Bone marrow (tissue), 2 donors: ENCODE measurements at places on chromosomes 5 and 9.

GRCh38 chr9:4796988-4797853 lies 4.5 kb downstream of the RCL1 start:
- no peak for DNase-seq

DNA sequence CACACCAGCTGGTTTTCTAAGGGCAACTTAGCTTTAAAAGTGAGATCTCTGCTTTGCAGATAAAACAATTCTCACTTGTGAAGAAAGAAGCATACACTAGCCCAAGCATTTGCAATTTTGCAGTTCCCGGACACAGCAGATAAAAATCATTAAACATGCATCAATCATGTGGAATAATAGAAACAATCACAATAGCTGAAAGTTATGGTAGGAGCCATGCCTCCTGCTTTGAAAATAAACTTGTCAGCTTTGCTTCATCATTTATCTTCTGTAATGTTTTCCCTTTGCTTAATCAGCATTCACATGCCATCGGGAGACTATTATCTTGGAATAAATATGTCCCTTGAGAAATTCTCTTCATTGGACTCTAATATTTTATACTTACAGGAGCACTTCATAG lies 60.3 kb upstream of the DAB2 start:
- no peak for DNase-seq

- DNase-seq: no peak
These were observed 29.0 kb downstream of the CXXC5 start for GRCh38 chr5:139676951-139677735.

DNA sequence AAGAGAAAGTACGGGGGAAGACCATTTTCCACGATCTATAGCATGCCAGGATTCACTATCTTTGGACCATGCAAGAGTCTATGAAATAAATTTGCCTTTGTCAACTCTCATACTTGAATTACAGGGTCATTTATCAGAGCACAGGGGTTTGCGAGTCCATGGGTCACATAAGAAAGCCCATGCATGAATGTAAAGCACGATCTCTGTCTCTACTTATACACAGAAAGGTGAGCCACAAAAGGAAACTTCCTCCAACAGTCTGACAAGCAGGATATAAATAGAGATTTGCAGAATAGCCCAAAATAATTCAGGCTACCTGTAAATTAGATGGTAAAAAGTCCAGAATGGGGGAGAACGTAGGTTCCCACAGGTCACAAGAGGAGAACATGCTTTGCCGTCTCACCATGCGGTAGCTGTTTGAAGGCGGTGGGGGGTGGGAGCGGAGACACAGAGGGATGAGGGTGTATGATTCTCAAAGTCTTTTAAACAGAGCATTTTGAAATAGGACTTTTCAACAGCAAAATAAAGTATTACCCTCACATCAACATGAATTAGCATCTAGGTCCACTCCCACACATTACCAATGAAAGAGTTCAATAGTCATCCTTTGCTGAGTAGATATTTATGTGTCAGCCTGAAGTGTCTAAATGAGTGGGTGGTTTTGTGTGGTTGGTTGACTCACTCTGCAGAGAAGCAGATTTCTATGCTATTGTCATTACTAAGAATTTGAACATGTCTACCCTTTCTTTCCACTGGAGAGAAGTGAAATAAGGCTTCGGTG lies 279.7 kb downstream of the EBF1 start:
- DNase-seq: no peak

DNA sequence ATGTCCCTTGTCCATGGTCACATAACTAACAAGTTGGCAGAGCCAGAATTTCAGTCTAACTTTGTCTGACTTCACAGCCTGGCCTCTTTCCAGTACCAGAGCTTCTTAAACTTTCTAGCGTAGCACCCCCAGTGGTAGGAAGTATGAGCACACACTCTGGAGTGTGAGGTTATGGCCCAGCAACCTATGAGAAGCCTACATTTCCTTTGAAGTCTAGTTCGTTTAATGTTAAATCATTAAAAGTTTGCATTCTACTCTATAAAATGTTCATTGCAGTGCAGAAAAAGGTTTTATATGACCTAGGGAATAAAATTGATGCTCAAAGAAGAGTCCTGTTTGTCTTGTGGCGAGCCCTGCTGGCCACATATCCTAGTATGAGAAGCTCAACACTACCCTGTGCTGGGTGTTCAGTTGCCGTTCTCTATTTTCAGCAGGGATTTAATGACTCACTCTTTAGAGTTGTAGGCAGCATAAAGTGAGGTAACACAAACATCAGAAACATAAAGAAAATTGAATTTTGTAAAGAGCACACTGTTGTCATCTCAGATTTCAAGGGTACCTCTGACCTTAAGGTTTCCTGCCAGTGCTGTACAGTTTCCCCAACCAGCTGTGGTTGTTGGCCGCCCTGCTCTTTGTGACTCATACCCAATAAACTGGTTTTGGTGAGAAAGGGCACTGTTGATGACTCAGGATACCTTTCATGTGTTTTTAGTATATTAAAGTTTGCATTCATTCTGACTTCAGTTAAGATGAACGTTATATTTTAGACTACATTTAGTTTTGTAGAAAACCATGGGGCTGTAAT lies 14.3 kb downstream of the MCCC2 start:
- no peak for DNase-seq

DNA sequence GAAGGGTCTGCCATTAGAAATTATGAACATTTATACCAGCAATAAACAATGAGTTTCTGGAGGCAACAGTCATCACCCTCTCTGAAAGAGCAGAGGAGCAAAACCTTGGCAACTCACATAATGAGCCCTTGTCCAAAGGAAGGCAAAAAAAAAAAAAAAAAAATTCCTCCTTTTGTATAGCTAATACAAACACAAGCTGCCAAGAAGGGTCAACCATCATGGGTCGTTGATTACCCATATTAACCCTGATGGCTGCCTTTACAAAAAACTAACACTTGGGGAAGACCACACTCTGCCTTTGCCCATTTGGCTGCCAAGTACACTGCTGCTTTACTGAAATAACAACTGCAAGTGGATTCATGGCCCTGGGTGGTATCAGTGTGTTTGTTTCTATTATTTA lies 272.7 kb downstream of the ADAMTSL1 start:
- DNase-seq: no peak

- no peak for DNase-seq
These were observed 29.0 kb downstream of the PSAT1 start for GRCh38 chr9:78325846-78326360.

DNA sequence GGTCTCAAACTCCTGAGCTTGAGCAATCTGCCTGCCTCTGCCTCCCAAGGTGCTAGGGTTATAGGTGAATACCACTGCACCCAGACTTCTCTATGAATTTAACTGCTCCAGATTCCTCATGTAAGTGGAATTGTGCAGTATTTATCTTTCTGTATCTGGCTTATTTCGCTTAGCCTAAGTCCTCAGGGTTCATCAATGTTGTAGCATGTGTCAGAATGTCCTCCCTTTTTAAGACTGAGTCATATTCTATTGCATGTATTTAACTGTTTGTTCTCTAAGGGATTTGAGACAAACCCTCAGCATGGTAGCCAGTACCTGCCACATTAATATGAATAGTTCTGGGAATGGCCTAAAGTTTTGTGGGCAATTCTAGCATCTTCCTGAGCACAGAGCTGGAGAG lies 53.9 kb upstream of the TUT7 start:
- no peak for DNase-seq
